ENCODE measurements at places on chromosomes 3 and 15.

DNA sequence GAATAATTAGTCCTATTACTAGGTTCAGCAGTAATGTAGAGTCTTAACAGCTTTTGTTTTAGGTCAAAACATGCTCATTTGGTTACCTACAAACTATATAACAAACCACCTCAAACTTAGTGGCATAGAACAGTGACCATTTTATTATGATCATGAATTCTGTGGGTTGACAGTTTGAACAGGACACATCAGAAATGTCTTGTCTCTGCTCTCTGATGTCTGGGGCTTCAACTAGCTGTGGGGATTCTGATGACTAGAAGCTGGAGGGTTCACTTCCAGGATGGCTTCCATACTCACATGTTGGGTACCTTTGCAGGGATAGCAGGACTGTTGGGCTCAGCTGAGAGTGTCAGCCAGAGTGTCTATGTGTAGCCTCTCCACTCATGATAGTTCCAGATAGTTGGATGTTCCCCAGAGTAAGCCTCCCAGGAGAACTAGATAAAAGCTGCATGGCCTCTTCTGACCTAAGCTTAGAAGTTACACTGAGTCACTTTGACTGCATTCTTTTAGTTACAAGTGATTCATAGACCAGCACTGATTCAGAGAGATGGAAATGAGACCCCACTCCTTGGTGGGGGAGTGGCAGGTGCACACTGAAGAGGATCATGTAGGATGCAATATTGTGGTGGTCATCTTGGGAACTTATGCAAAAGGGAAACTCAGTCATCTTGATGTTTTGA, 32.6 kb downstream of the PLCL2 start:
- no peak for DNase-seq

GRCh38 chr3:175346573-175347356, 487.6 kb downstream of the NAALADL2 start:
- DNase-seq = no peak

- no peak for DNase-seq
These were observed 93.5 kb downstream of the FMN1 start for GRCh38 chr15:33101036-33101435.

GRCh38 chr3:168707900-168708299, 612.2 kb upstream of the GOLIM4 start:
- DNase-seq = no peak

DNA sequence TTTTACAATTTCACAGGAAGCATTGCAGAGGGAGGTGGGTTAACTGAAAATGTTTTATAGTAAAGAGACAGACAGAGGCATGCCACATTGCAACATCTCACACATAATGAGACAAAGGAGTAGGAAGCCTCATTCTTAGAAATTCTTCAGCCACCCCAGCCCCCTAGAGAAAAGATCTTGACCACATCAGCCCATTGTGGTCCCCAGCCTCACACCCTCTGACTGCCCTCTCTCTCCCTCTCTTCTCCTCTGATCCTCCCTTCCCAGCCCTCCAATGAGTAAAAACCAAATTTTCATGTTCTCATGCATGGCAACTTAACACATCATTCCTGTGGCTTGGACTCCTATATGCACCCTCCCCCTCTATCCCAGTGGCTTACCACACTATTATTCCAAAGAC, 174.1 kb downstream of the UACA start:
- no peak for DNase-seq

GRCh38 chr15:65183865-65184159, 1.3 kb downstream of the CLPX start:
- DNase-seq = no peak

DNA sequence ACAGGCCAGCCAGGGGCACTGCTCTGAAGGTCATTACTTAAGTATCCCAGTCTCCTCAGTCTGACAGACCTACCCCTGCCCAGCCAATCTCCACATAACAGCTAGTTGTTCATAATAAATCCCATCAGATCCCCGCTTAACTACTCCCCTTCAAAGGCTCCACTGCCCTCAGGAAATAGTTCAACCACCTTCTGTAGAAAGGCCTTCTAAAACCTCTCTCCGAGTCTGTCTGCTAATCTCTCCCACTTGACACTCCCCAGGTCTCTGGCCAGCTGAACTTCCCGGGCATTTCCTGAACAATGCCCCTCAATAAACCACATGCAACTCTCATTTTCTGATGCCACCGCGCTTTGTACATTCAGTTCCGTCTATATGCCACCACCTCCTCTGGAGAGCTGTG, 6.0 kb downstream of the PRC1 start:
- DNase-seq = no peak

GRCh38 chr15:75732177-75732808, 19.6 kb upstream of the CSPG4 start:
- no peak for DNase-seq

DNA sequence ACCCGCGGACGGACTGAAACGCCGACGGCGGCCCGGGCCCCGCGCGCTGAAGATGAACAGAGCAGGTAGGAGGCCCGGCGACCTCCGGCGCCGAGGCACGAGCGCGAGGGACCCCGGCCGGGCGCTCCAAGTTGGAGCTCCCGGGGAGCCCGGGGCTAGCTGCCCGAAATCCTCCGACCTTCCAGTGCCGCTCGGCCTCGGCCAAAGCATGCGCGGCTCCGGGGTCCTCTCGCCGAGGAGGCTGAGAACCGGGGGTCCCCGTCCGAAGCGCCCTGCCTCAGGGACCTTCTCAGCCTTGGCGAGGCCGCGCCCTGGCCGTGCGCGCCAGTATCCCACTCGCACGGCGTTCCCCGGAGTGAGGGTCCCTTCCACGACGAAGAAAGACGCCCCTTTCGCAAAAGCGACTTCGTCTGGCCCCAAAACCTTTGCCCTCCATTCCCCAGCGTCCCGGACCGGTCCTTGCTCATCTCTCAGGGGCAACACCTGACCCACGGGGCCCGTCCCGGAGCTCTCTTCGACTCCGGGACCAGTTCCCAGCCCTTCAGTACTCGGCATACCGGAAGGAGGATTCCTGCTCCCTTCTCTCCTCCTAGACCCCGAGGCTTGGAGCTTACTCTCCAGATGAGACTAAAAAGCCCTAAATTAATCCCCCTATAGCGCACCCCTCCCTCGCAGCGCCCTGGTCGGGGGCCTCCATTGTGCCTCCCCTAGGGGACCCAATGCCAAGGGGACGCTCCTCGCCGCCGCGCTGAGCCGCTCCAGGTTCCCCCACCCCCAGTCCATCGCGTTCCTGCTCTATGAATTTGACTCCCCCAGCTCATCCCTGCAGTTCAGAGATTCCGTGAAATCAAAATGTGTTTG, 7.7 kb upstream of the FGD5 start:
- DNase-seq = no peak

- DNase-seq = no peak
These were observed 960 bp downstream of the MFN1 start for GRCh38 chr3:179348325-179349013.

- no peak for DNase-seq
These were observed 620.7 kb downstream of the NAALADL2 start for GRCh38 chr3:175479800-175480199.

DNA sequence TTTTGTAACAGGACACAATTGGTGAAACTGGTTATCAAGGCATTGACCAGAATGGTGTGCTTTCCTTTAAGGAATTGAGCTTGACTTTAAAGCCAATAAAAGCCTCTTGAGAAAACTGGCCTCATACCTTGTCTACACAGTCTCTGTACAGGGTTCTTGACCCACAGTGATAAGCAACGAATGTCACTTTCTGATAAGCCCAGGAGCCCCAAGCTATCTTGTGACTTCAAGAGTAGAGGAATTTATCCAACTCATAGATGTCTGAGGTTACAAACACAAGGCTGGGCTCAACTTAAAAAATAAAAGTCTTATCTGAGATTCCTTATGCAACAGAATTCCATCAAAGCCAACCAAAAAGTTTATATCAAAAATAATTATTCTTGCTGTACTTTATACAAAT, 212.1 kb downstream of the GBE1 start:
- no peak for DNase-seq

DNA sequence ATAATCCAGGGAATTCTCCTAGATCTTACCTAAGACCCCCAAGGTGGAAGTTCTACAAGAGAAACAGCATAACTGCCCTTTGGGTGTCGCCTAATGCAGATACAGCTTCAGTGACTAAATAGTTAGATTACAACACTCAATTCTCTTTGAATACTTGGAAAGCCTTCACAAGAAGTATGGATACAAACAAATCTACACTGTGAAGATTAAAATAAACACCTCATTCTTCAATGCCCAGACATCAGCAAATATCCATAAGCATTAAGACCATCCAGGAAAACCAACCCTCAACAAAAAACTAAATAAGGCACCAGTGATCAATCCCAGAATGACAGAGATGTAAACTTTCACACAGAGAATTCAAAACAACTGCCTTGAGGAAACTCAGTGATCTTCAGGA, 963.2 kb downstream of the PLOD2 start:
- DNase-seq = no peak

DNA sequence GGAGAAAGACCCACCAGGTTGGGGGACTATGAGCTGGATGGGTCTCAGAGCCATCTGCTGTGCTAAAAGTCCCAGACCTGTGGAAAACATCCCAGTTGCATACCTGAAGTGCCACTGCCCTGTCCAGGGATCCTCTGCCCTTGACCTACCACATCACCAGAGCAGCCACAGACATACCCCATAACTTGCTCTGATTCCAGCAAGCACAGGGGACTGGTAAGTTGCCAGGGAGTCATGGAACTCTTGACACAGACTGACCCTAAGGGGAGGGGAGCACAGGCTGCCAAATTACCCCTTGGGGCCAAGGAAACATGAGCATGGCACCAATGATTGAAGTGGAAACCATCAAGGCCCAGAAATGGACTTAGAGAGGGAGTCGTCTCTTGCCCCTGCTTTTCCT, 1335.1 kb upstream of the ALCAM start:
- no peak for DNase-seq

DNA sequence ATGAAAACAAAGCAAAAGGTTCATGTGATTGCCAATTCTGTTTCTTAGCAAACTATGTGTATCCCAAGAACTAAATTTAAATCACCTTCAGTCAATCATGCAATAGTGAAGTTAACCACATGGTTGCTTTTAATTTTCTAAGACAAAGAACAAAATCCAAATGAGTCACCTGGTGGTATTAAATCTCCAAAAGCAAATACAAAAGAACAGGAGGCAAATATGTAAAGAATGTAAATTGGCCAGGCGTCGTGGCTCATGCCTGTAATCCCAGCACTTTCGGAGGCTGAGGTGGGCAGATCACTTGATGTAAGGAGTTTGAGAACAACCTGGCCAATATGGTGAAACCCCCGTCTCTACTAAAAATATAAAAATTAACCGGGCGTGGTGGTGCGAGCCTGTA, 54.2 kb upstream of the PIK3R4 start:
- no peak for DNase-seq

DNA sequence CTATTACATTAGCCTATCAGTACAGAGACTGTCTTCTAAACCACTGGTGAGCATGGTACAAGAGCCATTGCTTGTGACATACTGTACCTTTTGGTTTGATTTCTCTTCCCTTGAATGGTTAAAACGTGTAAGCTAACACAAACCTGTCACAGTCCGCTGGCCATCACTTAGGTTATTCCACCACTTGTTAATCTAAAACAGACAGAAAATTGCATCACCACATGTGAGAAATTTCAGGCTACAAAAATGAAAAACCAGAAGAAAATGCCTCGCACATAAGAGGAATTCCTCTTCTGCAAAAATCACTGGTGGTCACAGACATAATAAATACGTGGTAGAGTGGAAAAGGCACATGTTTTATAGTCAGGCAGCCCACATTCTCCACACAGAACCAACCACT, 22.1 kb downstream of the PARL start:
- no peak for DNase-seq

- no peak for DNase-seq
These were observed 110.0 kb downstream of the XXYLT1 start for GRCh38 chr3:195160908-195161434.

GRCh38 chr15:73485372-73485771, 42.4 kb downstream of the REC114 start:
- DNase-seq = no peak

DNA sequence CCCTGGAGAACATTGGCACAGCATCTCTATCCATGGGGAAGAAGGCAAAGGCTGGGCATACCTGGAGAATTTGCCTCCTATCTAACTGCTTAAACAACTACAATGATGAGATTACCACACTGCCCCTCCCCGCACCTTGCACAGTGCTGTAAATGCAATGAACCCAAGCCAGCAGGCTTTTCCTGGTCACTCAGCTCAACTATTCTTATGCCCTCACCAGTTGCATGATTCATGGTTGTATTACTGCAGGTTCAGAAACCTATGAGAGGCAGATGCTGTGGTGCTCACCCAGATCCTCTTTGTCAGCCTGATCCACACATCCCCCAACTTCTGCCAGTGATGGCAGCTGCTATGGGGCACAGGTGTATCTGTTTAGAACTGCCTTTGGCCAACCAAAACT, 77.7 kb upstream of the STAC start:
- DNase-seq = no peak

DNA sequence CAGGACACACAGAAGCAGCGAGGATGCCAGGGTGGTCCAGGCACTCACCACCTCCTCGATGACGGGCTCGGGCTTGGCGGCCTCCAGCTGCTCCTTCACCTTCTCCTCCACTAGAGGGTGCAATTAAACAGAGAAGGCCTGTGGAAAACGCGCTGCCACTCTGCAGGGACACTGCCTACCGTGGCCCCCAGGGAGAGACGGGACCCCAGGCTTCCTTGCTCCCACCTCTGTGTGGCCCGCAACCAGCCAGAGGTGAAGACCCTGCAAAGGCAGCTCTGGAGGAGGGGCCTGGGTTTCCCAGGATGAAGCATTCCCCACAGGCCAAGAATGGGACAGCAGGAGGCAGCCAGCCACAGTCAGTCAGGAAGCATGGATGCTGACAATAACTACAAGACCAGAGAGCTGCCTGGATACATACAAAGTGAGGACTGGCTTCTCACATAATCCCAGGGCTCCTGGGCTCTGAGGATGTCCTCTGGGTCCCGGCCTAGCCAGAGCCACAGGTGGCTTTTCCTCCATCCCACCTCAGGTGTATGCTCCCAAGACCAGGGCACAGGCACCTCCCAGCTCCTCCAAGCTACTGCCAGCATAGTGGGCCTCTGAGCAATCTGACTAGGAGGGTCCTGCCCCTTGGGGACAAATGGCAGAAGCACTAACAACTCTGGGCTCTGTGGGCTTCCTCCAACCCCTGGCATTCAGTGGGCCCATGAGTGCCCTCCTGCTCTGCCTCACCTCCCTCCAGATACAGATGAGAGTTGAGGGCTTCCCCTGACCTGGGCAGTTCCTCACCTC, 46.2 kb downstream of the PTH1R start:
- peak; percentile 49 for DNase-seq

DNA sequence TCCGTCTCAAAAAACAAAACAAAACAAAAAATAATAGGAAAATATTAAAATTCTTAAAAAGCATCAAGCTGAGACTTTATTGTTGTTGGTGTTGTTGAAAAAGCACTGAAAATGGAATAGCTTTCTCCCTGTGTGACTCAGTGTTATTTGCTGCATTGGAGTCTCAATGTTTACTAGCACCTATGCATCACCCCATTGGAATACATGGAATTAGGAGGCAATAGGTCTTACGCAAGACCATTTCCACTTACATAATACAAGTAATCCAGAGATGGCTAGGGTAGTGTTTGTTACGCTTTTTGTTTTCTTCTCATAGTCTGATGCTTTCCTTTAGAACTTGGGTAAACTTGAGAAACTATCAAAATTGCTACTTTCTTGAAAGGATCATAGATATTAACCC, 15.2 kb downstream of the GXYLT2 start:
- no peak for DNase-seq
